Stimulated activated CD8-positive, alpha-beta memory T cell treated with anti-CD3 and anti-CD28 coated beads, Interleukin-15, amount 100 ng/mL, for 1 hour (primary cell): ENCODE measurements at places on chromosomes 5 and 9.

- no peak for DNase-seq
Observed at GRCh38 chr9:83238871-83239640, 176.1 kb upstream of the RASEF start.

DNA sequence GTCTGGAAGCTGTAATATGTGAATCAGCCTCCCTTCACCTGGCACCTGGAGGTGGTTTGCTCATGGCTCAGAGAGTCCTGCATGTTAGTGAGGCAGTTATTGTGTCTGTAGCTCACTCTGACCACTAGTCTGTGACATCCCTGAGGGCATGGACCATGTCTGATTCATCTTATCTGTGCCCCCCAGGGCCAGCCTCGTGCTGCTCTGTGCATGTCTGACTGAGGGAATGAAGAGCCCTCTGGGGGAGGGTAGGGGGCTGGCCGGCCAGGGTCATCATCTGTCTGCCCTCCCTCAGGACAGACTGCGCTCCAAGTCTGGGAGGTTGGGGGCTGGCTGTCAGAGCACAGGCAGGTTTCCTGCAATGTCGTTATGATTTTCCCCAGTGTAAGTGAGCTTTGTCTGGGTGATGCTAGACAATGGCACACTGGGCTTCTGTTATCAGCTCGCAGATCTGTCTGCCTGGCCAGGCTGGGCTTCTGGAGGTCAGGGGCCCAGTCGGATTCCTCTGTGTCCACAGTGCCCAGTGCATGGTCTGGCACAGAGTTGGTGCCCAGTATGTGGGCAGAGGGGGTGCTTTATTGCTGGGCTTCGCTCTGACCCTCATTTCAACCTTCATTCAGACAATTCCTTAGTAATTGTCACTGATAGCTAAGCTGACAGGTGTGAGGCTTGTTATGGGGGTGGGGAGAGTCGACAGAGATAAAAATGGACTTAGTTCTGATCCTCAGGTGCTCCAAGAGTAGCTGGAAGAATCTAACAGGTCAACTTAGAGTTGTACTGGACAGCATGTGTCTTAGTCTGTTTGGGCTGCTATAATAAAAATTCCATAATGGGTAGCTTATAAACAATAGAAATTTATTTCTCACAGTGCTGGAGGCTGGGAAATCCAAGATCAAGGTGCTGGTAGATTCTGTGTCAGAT lies 85.7 kb upstream of the SHB start:
- DNase-seq, result no peak

DNA sequence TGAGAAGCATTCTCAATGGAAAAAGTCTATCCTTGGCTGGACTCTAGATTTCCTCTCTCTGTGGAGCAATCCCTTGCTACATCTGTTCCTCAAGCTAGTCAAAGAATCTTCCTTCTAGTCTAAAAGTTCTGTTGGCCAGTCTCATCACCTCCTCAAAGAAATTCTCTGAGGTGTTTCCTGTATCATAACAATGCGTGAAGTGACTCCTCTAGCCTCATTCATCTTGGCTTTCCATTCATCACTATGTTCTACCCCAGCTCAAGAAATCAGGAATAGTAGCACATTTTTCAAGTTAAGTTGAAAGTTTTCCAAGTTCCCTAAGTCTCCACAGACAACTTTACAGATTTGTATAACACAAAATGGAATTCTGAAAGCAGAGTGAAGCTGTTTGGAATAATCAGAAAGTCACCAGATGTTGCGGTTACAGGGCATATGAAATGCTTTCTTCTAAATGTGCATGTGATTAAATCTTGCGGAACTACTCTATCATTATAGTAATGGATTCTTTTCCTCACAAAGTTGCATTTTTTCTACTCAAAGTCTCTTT lies 176.6 kb upstream of the FREM1 start:
- no peak for DNase-seq

GRCh38 chr5:167639766-167640165 lies 651.7 kb upstream of the WWC1 start:
- DNase-seq, result no peak

GRCh38 chr5:91283899-91284298 lies 99.2 kb downstream of the ARRDC3 start:
- DNase-seq, result no peak

GRCh38 chr9:34563262-34563661 lies 26.3 kb downstream of the CNTFR start:
- no peak for DNase-seq

GRCh38 chr9:35254237-35254636 lies 92.4 kb downstream of the UNC13B start:
- DNase-seq, result no peak

GRCh38 chr9:119667163-119667562 lies 297.9 kb upstream of the BRINP1 start:
- no peak for DNase-seq

DNA sequence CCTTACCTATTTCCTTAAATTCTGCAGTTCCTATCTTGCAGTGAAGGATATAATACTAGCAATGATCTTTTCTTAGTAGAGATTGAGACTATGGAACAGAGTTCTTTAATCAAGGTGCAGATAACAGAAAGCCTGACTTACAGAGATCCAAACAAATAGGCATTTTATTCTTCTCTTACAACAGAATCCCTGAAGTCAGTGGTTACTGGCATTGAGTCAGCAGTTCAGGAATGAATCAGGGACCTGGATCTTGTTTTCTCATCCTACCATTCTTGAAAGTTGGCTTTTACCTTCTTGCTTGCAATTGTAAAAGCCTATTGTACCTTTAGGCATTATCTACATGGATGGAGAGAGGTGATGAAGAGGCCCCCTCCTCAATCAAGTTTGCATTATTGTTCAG lies 47.5 kb upstream of the TLE4 start:
- DNase-seq, result no peak

DNA sequence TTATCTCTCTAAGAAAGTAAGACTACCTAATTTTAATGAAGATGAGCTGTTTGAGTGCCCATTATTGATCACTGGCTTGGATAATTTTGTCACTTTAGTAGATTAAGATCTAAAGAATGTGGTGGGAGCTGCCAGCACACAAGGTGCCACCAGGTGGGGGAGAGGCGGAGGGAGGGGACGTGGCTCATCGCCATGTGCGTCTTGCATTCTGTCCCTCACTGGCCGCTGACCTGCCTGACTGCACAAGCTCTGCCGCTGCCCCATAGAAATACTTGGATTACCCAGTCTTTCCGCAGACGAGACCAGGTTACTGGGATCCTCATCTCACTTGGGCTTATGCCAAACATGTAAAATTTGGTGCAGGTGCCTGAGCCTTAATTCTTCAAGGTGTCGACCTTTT lies 37.6 kb downstream of the RHOBTB3 start:
- no peak for DNase-seq

GRCh38 chr9:892123-892522 lies 50.6 kb downstream of the DMRT1 start:
- no peak for DNase-seq

DNA sequence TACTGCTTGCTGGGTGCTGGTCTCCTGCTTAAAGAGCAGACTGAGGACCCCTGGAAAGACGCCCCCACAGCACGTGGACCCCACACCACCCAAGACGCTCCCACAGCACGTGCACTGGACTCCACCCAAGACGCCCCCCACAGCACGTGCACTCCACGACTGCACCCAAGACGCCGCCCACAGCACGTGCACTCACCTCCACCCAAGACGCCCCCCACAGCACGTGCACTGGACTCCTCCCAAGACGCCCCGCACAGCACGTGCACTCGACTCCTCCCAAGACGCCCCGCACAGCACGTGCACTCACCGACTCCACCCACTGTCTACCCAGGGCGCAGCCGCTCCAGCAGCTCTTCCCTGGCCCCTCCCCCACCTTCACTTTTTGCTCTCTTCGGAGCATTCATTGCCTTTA lies 50.5 kb downstream of the EHMT1 start:
- DNase-seq, result no peak

DNA sequence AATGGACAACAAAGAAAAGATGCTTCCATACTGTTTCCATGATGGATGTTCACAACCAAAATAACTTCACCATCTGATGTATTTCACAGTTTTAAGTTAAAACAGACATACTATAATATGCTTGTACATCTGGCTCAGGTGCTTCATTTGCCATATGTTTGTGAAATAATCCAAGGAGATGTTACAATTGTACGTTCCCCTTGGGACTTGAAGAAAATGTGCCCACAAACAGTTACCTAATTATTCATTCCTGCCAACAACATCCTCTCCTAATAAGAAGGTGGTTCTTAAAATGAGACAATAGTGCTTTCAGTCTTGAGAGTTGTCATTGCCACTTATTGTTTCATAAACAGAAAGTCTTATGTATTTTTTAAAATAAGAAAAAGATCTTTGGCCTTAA lies 33.1 kb upstream of the SMARCA2 start:
- no peak for DNase-seq

GRCh38 chr9:137422604-137423513 lies at the start of the genes EXD3 and NOXA1:
Gene EXD3 (minus strand): TSS chr9:137423162. CDS start chr9:137395357, 27,805 bp downstream.
Gene NOXA1 (plus strand): TSS chr9:137423393. CDS start chr9:137423530, 137 bp downstream.
- peak; percentile 87 for DNase-seq

DNA sequence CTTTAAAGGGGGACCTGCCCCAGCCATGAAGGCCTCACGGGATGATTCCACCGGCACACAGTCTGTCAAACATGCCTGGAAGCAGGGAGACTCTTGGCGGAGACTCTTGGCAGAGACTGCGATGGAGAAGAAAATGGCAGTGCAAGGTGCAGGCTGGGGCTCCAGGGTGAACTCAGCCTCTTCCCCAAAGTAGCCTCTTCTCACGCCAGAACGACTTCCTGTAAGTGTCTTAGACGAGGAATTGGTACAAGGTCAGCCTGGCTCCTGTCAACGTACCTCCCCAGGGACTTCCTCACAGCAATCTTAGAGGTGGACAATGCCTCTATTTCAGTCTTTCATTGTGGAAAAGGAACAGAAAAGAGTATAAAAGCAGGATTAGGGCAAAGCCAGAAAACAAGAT lies 109.3 kb downstream of the UGCG start:
- no peak for DNase-seq

- DNase-seq, result no peak
Observed at GRCh38 chr9:114390952-114391351, 3.2 kb upstream of the AKNA start.

DNA sequence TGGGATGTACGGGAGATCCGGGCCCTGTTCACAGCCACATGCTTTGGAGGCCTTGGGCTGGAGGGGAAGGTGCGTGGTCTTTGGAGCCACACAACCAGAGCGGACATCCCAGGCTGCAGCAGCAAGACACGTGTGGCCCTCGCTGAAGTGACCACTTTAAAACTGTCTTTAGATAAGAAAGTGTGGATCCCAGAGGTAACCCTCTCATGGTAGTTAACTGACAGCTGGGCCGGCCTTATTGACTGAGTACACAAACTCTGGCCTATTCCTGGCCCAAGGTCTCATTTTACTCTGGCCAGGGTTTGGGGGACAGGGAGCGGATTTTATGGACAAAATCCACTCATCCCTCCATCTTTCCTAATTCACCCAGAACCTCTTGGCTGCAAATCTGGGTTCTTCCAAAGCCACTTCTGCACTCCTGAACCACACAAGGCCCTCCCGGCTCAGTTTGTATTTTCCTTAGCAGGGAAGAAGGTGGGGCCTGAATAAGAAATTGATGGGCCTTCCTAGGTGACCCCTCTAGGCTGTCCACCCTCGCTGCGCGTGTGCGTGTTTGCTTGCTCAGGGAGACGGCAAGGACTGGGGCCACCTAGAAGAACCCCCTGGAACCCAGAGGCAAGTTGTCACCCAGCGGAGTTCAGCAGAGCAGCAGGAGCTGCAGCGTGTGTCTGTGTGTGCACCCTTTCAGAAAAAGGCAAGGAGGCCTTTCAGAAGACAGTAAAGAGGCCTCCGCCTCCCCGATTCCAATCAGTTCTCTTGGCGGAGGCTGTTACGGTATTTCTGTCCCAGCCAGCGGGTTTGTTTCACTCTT lies 73.3 kb upstream of the ORM1 start:
- no peak for DNase-seq

DNA sequence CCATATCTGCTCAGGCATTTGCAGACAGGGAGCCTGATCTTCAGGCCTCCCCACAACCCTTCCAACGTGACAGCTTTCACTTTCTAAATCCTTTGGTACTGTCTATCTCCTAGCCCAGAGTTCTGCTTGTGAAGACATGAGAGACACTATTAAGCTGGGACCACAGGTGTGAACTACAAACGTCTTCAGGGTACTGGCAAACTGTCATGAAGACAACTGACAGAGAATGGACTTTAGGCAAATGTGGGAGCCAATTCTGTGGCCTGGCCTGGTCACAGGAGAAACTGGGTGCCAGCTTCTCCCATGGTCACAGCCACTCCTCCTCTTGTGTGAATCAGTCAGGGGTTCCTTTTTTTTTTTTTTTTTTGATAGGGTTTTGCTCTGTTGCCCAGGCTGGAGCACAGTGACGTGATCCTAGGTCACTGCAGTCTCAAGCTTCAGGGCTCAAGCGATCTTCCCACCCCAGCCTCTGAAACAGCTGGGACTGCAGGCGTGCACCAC lies 10.4 kb downstream of the TRIM14 start:
- no peak for DNase-seq

GRCh38 chr5:65900746-65901145 lies 25.6 kb upstream of the ERBIN start:
- DNase-seq, result no peak

DNA sequence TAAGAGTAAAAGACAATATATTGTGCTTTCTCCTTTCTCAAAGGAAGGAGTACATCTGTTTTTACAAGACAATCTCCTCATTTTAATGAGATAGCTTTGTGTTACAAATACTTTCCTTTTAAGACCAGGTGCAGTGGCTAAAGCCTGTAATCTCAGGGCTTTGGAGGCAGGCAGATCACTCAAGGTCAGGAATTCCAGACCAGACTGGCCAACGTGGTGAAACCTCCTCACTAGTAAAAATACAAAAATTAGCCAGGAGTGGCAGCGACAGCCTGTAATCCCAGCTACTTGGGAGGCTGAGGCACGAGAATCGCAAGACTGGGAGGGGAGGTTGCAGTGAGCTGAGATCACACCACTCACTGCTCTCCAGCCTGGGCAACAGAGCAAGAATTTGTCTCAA lies 11.8 kb downstream of the TMEM161B start:
- no peak for DNase-seq

GRCh38 chr5:9692576-9692975 lies 62.4 kb upstream of the TAS2R1 start:
- no peak for DNase-seq

DNA sequence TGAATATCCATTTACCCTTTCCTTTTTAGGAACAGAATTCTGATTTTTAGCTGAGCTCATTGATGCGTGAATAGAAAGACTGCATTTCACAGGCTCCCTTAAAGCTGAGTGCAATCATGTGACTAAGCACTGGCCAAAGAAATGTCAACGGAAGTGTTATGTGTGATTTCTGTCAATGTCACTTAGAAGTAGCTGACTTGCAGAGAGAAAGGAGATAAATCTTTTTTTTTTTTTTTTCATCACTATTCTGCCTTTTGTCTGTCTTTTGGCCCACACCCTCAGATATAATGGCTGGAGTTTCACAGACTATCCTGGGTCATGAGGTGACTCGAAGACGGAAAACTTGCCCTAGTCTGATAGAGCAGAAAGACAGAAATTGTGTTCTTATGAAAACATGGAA lies 39.3 kb upstream of the SLC27A6 start:
- no peak for DNase-seq
